ENCODE measurements at places on chromosomes 7 and 10. TPM values are rescaled to one million over a fixed set of nuclear protein-coding genes. Genes with fewer than 3 reads are reported as not detected.

- ATAC-seq = no peak
These were observed 147.0 kb downstream of the BBS9 start for GRCh38 chr7:33276325-33276724.

AVPI1 gene
- 136 TPM for total RNA-seq

GRCh38 chr7:70325509-70326101 is 727.3 kb downstream of the AUTS2 start:
- peak; percentile 58 for ATAC-seq

GRCh38 chr7:91045606-91046005 is 218.6 kb upstream of the FZD1 start:
- ATAC-seq = peak; percentile 69

DNA sequence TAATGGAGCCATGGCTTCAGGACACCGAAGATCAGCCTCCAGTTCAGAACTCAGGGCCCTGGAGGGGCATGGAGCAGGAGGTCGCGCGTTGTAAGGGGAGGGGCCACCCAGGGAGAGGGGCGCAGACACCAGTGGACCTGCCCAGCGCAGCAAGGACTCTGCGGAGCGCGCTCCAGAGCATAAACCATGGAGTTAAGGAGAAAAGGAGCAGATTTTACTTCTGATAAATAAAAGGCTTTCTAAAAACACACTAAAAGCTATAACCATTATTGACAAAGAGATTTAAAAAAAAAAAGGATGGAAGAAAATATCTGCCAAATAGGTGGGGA is 10.5 kb downstream of the CALY start:
- ATAC-seq = no peak

PDSS1 gene
- 3.7 TPM for total RNA-seq

GRCh38 chr10:100993986-100994708 is 5.5 kb upstream of the LZTS2 start:
- no peak for ATAC-seq

- no peak for ATAC-seq
These were observed 150.4 kb downstream of the DPY19L1 start for GRCh38 chr7:34886856-34887255.

- ATAC-seq = no peak
These were observed 17.3 kb upstream of the EVX1 start for GRCh38 chr7:27224983-27225934.

DNA sequence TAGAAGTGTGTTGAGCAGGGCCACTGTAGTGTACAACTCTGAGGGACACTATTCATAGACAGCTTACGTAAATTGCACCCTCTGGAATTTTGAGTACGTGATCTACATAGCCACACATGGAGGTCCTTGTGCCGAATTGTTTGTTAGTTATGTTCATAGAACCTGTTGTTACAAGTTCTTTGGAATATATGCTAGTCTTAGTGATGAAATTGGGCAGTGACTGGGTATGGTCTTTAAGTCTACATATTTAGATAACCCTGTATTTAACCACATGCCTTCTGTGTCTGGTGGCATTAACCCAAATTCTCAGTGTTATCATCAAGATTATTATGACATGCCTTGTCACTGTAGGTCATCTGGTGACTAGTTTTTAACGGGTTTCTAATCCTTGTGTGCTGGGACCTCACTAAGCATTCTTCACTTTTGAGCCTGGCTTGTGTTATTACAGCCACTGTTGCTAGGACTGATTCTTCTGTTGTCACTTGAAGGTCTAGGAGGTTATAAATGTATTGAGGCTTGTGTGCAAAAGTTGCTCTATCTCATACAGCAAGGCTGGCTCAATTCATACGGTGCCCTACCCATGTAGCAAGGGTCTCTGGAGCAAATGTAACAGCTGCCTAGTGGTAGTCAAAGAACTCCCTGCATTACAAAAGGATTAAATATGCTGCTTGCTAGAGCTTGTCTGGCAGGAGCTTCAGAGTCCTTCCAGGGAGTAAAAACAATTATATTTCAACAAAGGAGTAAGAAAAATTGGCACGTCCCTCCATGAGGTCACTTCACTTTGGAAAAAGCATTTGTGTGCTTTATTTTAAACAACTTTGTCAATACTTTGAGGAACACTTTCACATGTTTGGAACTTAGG is 65.4 kb downstream of the CDK14 start:
- no peak for ATAC-seq

DNA sequence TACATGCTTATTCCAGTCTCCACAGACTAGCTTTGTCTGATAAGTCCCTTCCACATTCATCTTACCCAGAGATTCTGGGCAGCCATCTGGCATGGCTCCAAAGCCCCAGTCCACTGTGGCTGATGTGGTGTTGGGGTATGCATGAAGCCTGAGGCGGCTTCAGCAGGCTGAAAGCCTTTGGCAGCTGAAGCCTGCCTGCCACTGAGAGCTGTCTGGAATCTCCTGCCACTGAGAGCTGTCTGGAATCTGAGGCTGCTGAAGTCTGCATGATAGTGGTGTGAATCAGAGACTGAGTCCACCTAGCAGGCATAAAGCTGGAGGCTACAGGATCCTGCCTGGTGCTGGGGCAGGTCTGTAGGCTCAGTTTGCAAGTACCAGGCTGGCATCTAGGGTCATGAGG is 87.1 kb downstream of the DYNC1I1 start:
- no peak for ATAC-seq

HSPA12A gene
- total RNA-seq = 12.3 TPM

PNLIPRP1 gene
- total RNA-seq = not detected

GRCh38 chr10:70119623-70120022 is 13.0 kb downstream of the AIFM2 start:
- ATAC-seq = no peak

- ATAC-seq = no peak
These were observed 21.5 kb upstream of the POM121L12 start for GRCh38 chr7:53013925-53014324.

NACAD gene
- 10.6 TPM for total RNA-seq

TSPAN33 gene
- 15.5 TPM for total RNA-seq

SPDYE9 gene
- not detected for total RNA-seq

All from gastroesophageal sphincter (tissue), 4 donors.